ENCODE measurements at places on chromosomes 13 and 19. TPM values are rescaled to one million over a fixed set of nuclear protein-coding genes. Genes with fewer than 3 reads are reported as not detected.

ZNF724 gene
- 2.7 TPM for total RNA-seq

SLC25A42 gene
- total RNA-seq = 43.9 TPM

CD209 gene
- total RNA-seq = 4.3 TPM

CCDC169 gene
- 0.67 TPM for total RNA-seq

DNA sequence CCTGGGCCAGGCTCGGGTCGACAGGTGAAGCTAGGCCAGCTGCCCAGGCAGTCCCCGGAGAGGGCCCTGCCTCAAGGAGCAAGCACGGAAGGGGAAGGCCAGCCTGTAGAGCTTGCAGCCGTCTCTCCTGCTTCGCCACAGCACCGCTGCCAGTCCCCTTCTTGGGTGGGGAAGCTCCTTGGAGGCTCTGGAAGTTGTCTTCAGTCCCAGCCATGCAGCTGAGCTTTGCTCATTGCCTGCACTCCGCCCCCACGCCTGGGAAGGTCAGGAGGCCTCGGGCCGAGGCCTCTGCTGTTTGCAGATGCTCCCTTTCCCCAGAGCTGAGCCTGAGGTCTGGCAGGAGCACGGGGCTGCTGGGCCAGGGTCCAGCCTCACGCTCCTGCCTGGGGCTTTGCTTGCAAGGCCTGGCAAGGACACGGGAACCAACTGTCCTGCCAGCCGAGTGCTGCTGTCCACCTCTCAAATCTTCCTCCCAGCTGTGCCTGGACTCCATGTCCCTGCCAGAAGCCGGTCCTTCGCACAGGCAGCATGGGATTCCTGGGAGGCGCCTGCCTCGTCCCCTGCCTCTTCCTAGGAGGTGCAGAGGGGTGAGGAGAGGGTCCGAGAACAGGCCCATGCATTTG lies 13.3 kb downstream of the PLEKHF1 start:
- DNase-seq = peak; percentile 28
- no peak overlapping the region for H3K27ac ChIP-seq
- H3K4me1 ChIP-seq = peaks cover 26% of the 10 kb centered on the region
- H3K36me3 ChIP-seq = peaks cover 12% of the 10 kb centered on the region
- H3K4me3 ChIP-seq = no peak overlapping the region
- no peaks in the 10 kb centered on the region for H3K27me3 ChIP-seq

GRCh38 chr13:67281466-67281865 lies 51.3 kb upstream of the PCDH9 start:
- no peak overlapping the region for H3K4me3 ChIP-seq
- no peaks in the 10 kb centered on the region for H3K27me3 ChIP-seq
- DNase-seq = no peak

DNA sequence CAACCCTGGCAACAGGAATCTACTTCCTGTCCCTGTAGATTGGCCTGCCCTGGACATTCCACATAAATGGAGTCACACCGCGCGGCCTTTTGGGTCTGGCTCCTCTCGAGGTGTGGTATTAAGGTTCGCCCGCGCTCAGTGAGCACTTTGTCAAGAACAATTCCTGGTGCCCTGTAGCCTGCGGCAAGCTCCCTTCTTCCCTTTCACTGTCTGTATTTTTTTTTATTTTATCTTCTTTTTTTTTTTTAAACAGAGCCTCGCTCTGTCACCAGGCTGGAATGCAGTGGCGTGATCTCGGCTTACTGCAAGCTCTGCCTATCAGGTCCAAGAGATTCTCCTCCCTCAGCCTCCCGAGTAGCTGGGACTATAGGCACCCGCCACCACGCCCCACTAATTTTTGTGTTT lies 28.3 kb downstream of the PEX11G start:
- H3K4me3 ChIP-seq = no peak overlapping the region
- peaks cover 57% of the 10 kb centered on the region for H3K36me3 ChIP-seq
- H3K27ac ChIP-seq = no peak overlapping the region

All from thyroid gland (tissue), 4 donors.